ENCODE measurements at places on chromosomes 2 and 18. TPM values are rescaled to one million over a fixed set of nuclear protein-coding genes. Genes with fewer than 3 reads are reported as not detected.

The CYP27C1 gene
- 0.96 TPM for total RNA-seq

The UGT1A7 gene
- total RNA-seq: not detected

The ERBB4 gene
- not detected for total RNA-seq

The NBEAL1 gene
- total RNA-seq: 5.9 TPM

The TMX3 gene
- 62.1 TPM for total RNA-seq

The LRATD1 gene
- 0.57 TPM for total RNA-seq

The NDUFS1 gene
- 125 TPM for total RNA-seq

The COX7A2L gene
- total RNA-seq: 178 TPM

The C2orf92 gene
- total RNA-seq: not detected

The NEU4 gene
- total RNA-seq: not detected

The CD207 gene
- total RNA-seq: not detected

The RESP18 gene
- not detected for total RNA-seq

The HJURP gene
- total RNA-seq: 58.4 TPM

The ACVR1C gene
- not detected for total RNA-seq

The CMPK2 gene
- 134 TPM for total RNA-seq

The SKOR2 gene
- not detected for total RNA-seq

The APOB gene
- total RNA-seq: not detected

The TRAPPC12 gene
- 114 TPM for total RNA-seq

The PLB1 gene
- total RNA-seq: 1.5 TPM

Data from M059J (cell line).